ENCODE measurements at places on chromosomes 7 and 10.

- DNase-seq: no peak
These were observed 45.7 kb downstream of the ATXN7L1 start for GRCh38 chr7:105830405-105831301.

- no peak for DNase-seq
These were observed 95.3 kb upstream of the MACROH2A2 start for GRCh38 chr10:69957241-69957885.

DNA sequence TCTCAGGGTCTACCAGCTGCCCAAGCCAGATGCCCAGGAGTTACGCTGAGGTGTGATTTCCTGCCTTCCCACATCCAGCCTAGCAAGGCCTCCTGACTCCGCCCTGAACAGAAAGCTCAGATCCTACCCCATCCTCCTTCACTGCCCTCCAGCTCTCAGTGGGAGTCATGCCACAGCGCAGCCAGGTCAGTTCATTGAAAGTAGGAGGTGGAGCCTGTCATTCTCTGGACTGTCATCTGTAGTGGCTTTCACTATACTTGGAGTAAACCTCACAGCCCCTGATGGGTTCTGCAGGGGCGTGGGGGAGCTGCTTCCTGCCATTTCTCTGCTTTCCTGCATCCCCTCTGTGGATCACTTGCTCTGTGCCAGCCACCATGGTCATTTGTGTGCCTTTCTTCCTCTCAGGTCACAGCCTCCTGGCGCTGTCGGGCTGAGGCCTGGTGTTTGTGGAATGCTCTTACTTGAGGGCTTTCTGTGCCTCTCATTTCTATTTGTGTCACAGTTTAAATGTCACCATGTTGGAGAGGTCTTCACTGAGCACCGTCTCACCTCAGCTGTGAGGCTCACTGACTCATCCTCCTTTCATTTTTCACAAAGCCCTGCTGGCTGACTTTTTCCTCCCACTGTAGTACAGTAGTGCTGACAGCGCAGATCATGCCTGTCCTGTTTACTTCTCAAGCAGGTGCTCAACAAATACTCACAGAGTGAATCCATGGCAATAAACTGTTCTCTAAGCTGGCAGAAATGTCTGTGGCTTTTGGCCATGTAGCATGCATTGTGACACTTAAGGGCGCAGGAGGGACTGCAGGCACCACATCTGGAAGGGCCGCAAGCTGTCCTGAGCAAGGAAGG, 61.0 kb upstream of the TMEM248 start:
- DNase-seq: no peak

DNA sequence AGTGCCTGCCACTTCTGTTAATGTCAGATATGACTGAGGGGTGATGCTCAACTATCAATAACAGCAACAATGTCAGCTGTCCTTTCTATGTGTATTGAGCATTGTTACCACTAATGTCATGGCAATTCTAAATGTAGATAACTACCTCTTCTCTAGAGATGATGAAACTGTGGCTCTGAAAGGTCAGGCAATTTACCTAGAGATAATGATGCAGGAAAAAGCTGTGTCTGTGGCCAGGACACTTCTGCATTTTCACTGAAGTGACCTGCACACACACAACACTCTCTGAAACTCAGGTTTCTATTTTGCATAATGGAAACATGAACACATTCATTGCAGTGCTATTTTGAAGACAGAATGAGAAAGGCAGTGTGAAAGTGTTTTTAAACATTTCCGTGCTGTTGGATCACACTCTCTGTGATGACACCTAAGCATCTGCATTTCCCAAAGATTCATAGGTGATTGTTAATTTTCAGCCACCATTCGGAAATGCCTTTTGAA, 148.2 kb downstream of the KCND2 start:
- DNase-seq: no peak

DNA sequence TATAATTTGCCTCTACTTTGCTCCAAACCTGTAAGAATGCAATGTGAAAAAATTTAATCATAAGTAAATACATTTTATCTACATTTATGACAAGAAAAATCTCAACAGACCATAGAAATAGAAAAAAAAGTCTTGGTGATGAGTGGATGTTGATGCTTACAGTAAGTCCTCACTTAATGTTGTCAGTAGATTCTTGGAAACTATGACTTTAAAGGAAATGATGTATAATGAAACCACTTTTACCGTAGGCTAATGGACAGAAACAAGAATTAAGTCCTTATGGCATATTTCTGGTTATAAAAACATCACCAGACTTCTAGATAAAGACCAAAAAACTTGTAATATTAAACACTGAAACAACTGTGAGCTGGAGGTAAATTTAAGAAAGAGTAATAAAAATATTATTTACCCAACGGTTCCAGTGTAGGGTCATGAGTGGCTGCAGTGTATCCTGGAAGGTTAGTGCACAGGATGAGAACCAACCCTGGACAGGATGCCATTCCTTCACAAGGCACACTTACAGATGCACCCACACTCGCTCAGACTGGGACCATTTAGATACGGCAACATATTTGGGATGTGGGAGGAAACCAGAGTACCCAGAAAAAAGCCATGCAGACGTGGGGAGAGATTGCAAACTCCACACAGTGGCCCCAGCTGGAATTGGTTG, 76.3 kb downstream of the GLCCI1 start:
- DNase-seq: no peak

DNA sequence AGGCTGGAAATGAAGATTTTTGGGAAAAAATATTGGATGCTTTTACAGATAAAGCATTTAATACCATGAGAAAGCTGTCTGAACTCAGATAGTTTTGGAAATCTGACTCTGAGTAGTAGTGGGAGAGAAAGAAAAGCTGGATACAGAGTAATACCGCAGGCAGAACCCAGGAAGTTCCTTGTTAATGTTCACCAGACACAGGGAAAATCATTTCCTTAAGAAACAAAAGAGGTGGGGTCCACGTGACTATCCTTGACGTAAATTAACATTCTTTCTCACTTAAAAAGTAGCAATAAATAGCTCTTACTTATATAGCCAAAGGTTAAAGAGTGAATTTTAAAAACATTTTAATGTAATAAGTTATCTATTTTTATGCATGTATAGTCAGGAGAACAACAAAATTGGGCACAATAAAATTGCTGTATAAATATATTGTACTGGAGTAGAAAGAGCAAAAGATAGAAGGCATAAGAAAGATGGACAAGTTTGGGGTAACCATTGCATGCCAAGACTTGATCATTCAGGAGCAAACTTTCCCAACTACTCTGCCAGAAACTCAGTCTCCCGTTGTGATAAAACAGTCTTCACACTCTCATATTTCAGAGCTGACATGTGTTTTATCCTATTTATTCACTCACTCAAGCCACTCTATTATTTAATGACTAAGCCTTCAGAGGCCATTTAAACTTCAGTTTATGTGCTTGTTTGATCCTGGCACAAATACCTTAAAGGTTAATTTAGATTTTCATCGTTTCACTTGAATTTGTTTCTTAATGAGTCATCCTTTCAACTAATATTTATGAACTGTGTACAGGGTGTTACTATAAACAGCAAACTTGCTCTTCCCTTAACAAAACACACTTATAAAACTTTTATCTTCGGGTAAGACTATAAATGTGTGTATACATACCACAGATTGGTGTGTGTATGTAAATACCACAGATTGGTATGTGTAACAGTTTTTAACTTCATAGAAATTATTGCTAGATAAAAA, 143.1 kb downstream of the GNAI1 start:
- DNase-seq: no peak

DNA sequence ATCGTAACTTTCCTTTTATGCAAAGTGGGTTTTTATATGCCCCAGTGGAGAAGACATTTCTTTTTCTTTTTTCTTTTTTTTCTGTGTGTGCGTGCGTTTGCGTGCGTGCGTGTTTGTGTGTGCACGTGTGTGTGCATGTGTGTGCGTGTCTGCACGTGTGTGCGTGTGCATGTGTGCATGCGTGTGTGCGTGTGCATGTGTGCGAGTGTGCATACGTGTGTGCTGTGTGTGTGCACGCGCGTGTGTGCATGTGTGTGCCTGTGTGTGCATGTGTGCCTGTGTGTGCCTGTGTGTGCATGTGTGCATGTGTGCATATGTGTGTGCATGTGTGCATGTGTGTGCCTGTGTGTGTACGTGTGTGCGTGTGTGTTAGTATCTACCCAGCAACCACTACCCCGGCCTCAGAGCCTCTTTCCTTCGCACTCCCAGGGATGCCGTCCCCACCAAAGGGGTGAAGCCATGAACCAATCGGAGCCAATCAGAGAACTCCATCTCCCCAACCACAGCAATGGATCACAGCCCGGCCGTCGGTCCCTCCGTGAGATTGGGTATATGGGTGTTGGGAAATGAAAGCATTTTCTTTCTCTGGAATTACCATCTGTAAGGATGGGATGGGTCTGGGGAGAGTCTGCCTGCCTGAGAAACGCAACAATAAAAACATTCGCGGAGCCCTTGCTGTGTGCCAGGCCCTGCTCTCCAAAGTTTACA, 92.3 kb downstream of the ELFN1 start:
- no peak for DNase-seq

Measured in COR-L47 (cell line).